SK-N-SH treated with all-trans-retinoic acid at 6 μM for 48 hours (cell line): ENCODE measurements at places on chromosomes 2 and 18.

DNA sequence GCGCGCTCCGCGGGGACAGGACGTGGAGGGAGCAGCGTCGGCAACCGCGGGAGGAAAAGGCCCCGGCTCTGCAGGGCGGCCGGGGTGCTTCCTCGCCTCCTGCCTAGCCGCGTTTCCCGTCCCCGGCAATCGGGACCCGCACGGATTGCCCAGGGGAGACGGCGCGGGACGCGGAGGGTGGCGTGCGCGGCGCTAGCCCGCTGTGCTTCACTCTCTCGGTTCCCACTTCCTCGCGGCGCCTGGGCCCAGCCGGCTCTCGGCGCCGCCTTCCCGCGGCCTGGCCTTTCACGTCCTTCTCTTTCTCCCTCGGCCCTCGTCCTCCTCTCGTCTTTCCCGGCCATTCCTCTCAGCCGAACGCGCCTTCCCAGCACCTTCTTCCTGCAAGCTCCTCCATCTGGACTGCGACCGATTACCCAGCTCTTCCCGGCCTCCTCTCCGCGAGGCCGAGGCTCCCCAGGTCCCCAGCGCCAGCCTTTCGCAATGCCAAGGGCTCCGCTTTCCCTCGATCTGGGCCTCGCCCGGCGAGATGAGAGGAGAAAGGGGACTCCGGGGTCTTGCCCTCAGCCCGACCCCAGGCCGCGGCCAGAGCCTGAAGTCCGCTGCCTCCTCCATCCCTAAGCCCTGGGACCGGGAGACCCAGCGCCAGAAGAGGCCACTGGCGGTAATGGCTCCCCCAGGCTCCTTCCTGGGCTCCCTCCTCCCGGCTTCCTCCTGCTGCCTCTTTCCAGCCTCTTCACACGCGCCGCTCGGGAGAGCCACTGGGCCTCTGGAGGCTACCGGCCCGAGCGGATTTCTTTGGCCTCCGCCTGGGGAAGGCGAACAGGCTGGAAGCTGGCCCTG lies 34.3 kb upstream of the ATP6V1B1 start:
- peak; percentile 61 for ATAC-seq

GRCh38 chr18:70235478-70235877 lies 30.0 kb upstream of the RTTN start:
- ATAC-seq = peak; percentile 22; the same call in 1 of the 3 replicates

DNA sequence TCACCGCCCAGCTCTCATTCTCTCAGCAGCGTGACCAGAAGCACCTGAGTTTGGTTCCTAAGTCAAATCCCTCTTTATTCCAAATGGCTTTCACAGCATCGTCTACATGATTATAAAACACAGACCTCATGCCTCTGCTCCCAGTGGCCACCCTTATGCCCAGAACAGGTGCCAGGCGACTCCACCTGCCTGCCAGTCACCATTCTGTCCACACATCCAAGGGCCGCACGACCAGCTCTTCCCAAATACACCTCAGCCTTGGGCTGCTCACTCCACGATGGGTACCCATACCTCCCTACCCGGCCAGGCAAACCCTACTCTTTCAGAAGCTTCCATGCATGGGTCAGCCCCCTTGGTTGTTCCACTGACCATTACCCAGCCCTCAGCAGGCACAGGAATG lies 851.6 kb upstream of the SALL3 start:
- no peak for ATAC-seq

GRCh38 chr2:81853341-81853740 lies 1548.8 kb upstream of the LRRTM1 start:
- ATAC-seq = no peak

DNA sequence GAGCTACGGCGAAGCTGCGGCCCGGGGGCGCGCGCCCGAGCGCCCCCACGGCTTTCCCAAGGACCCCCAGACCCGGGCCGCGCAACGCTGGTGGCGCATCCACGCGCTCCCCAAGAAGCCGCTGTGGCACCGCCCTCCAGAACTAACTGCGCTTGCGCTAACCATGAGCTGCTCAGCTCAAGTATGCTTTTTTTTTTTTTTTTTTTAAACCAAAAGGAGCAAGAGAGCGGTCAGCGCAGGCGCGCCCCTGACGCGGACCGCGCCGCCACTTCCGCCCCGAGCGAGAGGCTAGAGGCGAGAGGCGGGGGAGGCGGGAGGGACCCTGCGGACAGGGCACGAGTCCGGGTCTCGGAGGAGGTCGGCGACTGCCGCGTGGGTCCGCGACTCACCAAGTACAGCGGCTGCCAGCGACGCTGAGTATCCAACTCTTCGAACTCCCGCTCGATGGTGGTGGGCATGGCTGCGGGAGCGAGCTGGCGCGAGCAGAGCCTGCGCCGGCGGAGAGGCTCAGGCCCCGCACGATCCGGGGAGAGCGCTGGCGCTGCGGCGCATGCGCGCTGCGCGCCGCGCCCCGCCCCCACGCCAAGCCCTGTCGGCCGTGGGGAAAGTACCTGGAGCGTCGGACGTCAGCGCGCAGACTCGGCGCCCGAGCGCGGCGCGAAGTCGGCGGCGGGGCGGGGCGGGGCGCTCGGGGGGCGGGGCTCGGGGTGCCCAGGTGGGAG lies at the start of gene PTPN2:
TSS of gene PTPN2 (minus strand) at position 554 of the 722 bp plus-strand sequence. CDS start at position 458, 96 bp downstream.
- peak; percentile 89 for ATAC-seq

DNA sequence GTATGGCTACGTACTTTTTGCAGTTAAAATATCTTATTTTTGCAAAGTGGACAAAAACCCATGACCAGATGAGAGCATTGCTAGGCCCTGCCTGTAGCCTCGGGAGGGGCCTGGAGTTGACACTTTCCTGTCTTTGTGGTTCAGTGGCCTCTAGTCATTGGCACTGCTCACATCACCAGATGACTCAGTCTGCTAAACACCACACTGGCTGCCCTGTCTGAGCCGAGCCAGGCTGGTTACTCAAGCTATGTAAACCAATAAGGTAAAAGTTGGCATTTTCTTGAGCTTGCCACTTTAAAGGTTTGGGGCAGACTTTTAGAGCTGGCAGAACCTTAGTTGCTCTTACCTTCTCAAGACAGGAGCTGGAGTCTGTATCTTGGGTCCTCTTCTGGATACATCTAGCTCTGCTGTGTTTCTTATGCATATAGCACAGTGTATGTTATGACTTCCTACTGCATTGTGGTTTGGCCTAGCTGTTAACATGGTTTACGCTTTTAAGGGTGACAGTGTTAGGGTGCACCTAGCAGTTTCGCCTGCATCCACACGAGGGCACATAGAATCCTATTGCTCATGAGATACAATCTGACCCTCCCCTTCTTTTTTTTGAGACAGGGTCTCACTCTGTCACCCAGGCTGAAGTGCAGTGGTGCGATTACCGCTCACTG lies 76.4 kb downstream of the AP1S3 start:
- peak; percentile 93 for ATAC-seq
